Smooth muscle cell of bladder (primary cell): ENCODE measurements at places on chromosomes 7 and 10. TPM values are rescaled to one million over a fixed set of nuclear protein-coding genes. Genes with fewer than 3 reads are reported as not detected.

HMX3 gene
- total RNA-seq, result not detected in 2 replicates

GDF2 gene
- not detected in 2 replicates for total RNA-seq

NFE2L3 gene
- total RNA-seq, result 3.1 and 4.7 TPM in 2 replicates

CTTNBP2 gene
- total RNA-seq, result 0.28 and 2.3 TPM in 2 replicates

TFAM gene
- 16.1 and 20.5 TPM in 2 replicates for total RNA-seq

NPSR1 gene
- not detected in 2 replicates for total RNA-seq

CLEC2L gene
- total RNA-seq, result not detected in 2 replicates

KLLN gene
- 0.37 and 0.57 TPM in 2 replicates for total RNA-seq

HSPA12A gene
- 11.7 and 12.1 TPM in 2 replicates for total RNA-seq

TACR2 gene
- total RNA-seq, result 0.09 TPM in 1 of 2 replicates, not detected in the other

PRSS37 gene
- not detected in 2 replicates for total RNA-seq

EGR2 gene
- total RNA-seq, result 0.14 and 0.46 TPM in 2 replicates

ZFYVE27 gene
- total RNA-seq, result 16.9 and 20.2 TPM in 2 replicates

PDK4 gene
- 13.1 and 16.2 TPM in 2 replicates for total RNA-seq

PHKG1 gene
- total RNA-seq, result 0.43 and 0.55 TPM in 2 replicates

SPDYE5 gene
- not detected in 2 replicates for total RNA-seq

PIP gene
- not detected in 2 replicates for total RNA-seq

ATOH7 gene
- total RNA-seq, result 0.09 TPM in 1 of 2 replicates, not detected in the other

ATG9B gene
- total RNA-seq, result 0.37 TPM in 1 of 2 replicates, not detected in the other

WDFY4 gene
- not detected in 2 replicates for total RNA-seq

FOXP2 gene
- 2.4 and 3.2 TPM in 2 replicates for total RNA-seq

DYNC1I1 gene
- 0.28 and 0.83 TPM in 2 replicates for total RNA-seq

C10orf53 gene
- total RNA-seq, result not detected in 2 replicates

MMP21 gene
- total RNA-seq, result under 0.01 and 0.09 TPM in 2 replicates

AKR1C4 gene
- not detected in 2 replicates for total RNA-seq

METTL27 gene
- 2.3 and 7.4 TPM in 2 replicates for total RNA-seq

NPY gene
- not detected in 2 replicates for total RNA-seq

PDE1C gene
- 0.92 and 2.7 TPM in 2 replicates for total RNA-seq

FRMD4A gene
- total RNA-seq, result 8.8 and 10.7 TPM in 2 replicates

RPEL1 gene
- under 0.01 TPM in 1 of 2 replicates, not detected in the other for total RNA-seq

PPP1R17 gene
- not detected in 2 replicates for total RNA-seq

IQUB gene
- total RNA-seq, result 0.28 and 0.43 TPM in 2 replicates

UTF1 gene
- total RNA-seq, result not detected in 2 replicates

MYO1G gene
- total RNA-seq, result under 0.01 and 0.09 TPM in 2 replicates

STEAP1B gene
- 4.6 and 6.9 TPM in 2 replicates for total RNA-seq

PROSER2 gene
- total RNA-seq, result 1.0 and 1.1 TPM in 2 replicates

LRRC61 gene
- 0.85 and 1.6 TPM in 2 replicates for total RNA-seq

TRIP6 gene
- total RNA-seq, result 64.0 and 71.9 TPM in 2 replicates

NRAP gene
- total RNA-seq, result not detected in 2 replicates

ENTPD1 gene
- total RNA-seq, result 0.74 and 4.0 TPM in 2 replicates

CYP26C1 gene
- total RNA-seq, result under 0.01 TPM in 2 replicates

DOCK4 gene
- 5.4 and 6.8 TPM in 2 replicates for total RNA-seq

NME8 gene
- not detected in 2 replicates for total RNA-seq

DLX5 gene
- total RNA-seq, result not detected in 2 replicates

CLRN3 gene
- not detected in 2 replicates for total RNA-seq

PNLIPRP2 gene
- not detected in 2 replicates for total RNA-seq

PKD2L1 gene
- total RNA-seq, result not detected in 2 replicates

TMEM229A gene
- total RNA-seq, result not detected in 2 replicates

PTF1A gene
- not detected in 2 replicates for total RNA-seq

PSMG3 gene
- total RNA-seq, result 25.4 and 25.9 TPM in 2 replicates

PPP1R9A gene
- total RNA-seq, result 0.14 and 0.18 TPM in 2 replicates

CACNA2D1 gene
- total RNA-seq, result 90.3 and 108 TPM in 2 replicates

OR2A1 gene
- total RNA-seq, result not detected in 2 replicates

PAPOLB gene
- 0.09 and 0.14 TPM in 2 replicates for total RNA-seq

FXYD4 gene
- not detected in 2 replicates for total RNA-seq

URGCP gene
- 22.9 and 25.2 TPM in 2 replicates for total RNA-seq

TAC1 gene
- total RNA-seq, result not detected in 2 replicates
